Left cardiac atrium (tissue), 4 donors: ENCODE measurements at places on chromosomes 16 and 17. TPM values are rescaled to one million over a fixed set of nuclear protein-coding genes. Genes with fewer than 3 reads are reported as not detected.
A peak's percentile ranks its signal among the peaks of the same experiment; 100 is the strongest.

- DNase-seq, result no peak
Observed at GRCh38 chr17:2157675-2158395, 102.9 kb downstream of the HIC1 start.

DNA sequence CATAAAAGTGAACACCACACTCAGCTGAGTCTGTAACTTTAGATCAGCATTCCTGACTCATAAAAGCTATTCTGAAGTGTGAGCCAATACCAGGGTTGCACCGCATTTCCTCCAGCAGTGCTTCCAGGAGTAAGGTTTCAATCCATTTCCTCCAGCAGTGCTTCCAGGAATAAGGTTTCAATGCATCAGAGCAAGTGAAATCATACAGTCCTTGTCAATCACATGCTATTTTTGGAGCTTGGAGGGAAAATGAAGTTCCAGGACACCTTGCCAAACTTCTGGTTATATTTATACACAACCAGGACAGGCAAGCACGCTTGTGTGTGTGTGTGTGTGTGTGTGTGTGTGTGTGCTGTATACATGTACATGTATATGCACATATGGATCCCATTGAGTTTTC lies 327.6 kb downstream of the GRIN2A start:
- DNase-seq, result peak; percentile 31

Gene CACNG1
- total RNA-seq, result not detected

Gene MYH8
- not detected for total RNA-seq

Gene PRAC1
- total RNA-seq, result not detected

DNA sequence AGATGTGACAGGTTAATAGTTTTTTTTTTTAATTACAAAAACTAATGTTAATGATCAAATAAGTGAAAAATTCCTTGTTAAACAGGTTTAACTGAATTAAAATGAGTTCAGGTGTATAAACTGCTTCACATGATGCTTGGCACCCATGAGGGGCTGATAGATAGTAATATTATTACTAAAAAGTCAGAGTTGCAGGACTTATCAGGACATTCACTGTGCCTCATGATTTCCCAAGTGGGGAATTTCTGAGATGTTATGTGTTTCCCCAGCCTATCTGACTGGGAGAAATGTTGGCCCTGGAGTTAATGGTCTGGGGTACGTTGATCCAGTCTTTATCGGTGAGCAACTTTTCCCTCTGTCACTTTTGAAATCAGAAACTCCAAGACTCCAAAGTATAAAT lies 102.1 kb downstream of the PLCG2 start:
- no peak for DNase-seq

DNA sequence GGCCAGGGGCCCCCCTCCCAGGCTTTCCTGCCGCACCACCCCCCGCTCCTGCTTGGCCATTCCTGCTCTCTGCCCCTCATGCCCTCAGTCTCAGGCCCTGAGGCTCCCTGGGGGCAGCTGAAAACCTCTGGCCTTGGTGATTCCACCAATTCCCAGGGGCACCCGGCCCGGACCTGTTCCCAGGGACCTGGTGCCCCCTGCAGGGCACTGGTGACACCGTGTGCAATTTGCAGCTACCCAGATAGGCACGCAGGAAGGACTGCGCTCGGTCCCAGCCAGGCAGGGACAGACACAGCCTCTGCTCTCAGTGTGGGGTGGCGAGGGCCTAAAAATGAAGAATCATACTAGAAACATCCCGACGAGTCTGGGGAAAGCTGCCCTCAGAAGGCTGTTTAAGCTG lies 13.4 kb downstream of the WFDC1 start:
- peak; percentile 55 for DNase-seq

DNA sequence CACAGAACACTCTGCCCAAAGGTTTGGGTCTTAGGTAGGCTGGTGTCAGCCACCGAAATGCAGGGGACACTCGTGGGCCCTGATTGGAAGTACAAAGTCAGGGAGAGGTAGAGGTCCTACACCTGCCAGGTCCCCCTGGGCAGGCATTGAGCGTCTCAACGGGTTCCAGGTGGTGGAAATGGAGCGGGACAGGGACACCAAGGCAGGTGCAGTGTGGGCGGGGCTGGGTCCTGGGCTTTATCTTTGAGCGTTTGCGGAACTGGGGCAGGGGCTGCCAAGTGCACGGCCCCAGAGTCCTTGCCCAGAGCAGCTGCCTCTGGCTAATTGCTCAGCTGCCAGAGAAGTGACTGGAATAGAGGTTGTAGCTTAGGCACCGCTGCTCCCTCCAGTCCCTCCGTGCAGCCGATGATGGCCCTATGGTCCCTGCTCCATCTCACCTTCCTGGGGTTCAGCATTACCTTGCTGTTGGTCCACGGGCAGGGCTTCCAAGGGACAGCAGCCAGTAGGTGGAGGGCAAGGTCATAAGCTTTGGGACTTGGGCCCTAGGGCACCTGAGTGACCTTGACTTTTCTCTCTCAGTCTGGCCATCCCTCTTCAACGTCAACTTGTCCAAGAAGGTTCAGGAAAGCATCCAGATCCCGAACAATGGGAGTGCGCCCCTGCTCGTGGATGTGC lies at the start of gene ZACN:
ZACN (plus strand) TSS at position 323 of the 675 bp plus-strand sequence; CDS start at position 406, 83 bp downstream.
- no peak for DNase-seq

DNA sequence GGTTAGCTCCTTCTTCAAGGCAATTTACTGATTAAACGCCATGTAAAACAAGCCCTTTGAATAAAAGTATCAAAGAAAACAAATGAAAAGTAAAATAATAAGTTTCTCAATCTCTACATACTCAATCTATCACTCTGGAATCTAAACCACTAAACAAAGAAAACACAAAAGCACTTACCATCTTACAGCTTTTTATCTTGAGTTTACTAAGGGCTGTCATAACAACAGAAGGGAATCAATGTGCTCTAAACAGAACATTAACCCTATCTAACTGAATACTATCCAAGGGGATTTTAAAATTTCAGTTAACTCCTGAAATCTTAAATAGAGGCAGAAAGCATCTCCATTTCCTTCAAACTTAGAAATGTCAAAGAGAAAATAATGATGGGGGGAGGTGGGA lies 3.4 kb downstream of the SKA2 start:
- no peak for DNase-seq

Gene BAIAP3
- total RNA-seq, result 2.7 TPM

DNA sequence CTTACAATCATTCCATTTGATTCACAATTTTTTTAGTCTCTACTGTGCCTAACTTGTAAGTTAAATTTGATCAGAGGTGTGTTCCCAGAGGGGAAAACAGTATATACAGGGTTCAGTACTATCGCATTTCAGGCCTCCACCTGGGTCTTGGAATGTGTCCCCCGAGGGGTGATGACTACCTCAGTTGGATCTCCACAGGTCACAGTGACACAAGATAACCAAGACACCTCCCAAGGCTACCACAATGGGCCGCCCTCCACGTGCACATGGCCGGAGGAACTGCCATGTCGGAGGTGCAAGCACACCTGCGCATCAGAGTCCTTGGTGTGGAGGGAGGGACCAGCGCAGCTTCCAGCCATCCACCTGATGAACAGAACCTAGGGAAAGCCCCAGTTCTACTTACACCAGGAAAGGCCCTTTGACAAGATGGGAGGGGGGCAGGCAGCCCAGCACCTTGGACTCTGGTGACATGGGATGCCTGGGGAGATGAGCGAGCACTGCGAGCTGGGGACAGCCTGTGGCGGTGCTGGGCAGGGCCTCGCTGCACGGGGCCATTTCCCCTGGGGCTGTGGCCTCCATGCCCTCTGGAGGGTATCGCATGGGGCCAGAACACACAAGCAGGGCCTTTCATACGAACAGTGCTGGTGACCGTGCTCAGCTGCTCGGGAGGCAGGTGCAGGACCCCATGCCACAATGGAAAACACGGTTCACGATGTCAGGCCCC lies 33.9 kb downstream of the PDIA2 start:
- DNase-seq, result no peak

DNA sequence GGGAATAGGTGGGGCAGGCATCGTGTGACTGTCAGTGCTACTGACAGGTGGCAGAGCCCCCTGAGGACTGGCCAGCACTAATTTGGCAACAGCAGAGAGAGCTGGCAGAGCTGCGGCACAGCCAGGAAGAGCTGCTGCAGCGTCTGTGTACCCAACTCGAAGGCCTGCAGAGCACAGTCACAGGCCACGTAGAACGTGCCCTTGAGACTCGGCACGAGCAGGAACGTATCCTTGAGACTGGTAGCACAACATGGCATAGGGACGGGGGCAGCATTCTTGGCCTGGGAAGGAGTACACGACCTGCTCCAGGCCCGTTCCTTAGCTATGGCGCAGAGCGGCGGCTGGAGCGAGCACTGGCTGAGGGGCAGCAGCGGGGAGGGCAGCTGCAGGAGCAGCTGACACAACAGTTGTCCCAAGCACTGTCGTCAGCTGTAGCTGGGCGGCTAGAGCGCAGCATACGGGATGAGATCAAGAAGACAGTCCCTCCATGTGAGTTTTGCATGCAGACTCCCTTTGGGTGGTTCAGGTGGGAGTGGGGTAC lies 3.0 kb upstream of the NRN1L start:
- no peak for DNase-seq
